ENCODE measurements at places on chromosomes 12 and 14. TPM values are rescaled to one million over a fixed set of nuclear protein-coding genes. Genes with fewer than 3 reads are reported as not detected.

DNA sequence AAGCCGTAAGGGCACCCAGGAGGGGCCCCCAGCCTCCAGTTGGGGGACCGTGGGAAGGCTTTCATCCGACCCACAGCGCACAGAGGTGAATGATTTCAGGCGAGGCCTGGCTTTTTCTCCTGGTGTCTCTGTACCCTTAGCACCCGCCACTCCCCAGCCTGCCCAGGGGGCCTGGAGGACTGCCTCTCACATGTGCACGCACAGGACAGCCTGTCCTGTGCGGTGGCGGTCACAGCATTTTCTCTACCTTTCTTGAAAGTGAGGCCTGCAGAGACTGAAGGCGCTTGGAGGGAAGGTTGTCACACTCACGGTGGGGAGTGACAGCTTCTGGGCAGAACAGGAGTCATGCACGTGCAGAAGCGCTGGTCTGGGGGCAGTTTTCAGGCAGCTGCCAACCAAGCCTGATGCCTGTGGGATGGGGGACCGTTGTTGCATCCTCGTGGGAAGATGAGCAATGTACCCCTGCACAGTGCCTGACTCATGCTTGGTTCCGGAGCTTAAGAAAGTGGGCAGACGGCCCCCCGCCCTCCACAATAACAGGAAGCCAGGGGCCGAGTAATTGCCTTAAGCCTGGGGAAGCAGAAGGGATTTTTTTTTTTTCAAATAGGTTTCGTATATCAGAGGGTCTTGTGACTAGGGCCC lies 148.1 kb downstream of the TSPAN9 start:
- no peaks in the 10 kb centered on the region for H3K36me3 ChIP-seq
- H3K4me1 ChIP-seq: no peaks in the 10 kb centered on the region
- no peak overlapping the region for H3K4me3 ChIP-seq
- H3K27me3 ChIP-seq: no peaks in the 10 kb centered on the region
- H3K27ac ChIP-seq: no peak overlapping the region
- no peak for DNase-seq

DNA sequence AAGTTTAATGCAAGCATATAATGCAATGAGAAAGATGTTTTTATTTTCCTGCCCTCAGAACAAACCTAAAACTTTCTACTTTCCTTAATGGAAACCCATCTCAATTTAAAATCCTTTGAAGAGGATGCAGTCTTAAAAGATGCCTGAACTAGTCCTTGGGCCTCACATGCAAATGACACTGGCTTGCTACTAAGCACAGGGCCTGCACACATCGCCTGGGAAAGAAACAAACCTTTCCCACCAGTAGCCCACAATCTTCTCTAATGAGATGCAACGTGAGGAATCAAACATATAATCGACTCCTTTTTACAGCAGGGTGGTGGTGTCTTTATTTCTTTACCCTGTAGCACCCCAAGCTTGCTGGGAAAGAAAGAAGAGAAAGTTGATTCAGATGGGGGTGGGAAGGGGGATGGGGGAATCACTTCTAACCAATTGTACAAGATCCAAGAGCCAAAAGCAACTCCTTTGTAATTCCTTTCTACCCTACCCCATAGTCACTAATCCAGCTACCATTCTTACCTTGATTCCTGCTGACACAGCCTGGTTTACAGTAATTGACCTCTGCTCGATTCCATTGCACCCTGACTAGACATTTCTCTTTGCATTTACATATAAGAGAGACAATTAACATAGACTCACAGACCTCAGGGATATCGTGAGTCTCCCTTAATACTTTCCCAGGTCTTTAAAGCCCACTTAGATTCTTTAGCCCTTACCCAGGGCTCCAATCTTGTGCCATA lies 69.5 kb upstream of the FERMT2 start:
- H3K36me3 ChIP-seq: no peaks in the 10 kb centered on the region
- DNase-seq: no peak
- no peaks in the 10 kb centered on the region for H3K27me3 ChIP-seq
- H3K4me3 ChIP-seq: no peak overlapping the region
- no peaks in the 10 kb centered on the region for H3K4me1 ChIP-seq
- no peak overlapping the region for H3K27ac ChIP-seq

The ZC2HC1C gene
- 2.0 TPM for total RNA-seq

The SETD1B gene
- 23.1 TPM for total RNA-seq

- H3K4me1 ChIP-seq: no peaks in the 10 kb centered on the region
- H3K27me3 ChIP-seq: no peaks in the 10 kb centered on the region
- no peak overlapping the region for H3K4me3 ChIP-seq
- no peak for DNase-seq
- no peak overlapping the region for H3K27ac ChIP-seq
Observed at GRCh38 chr14:47852278-47852677, 176.9 kb upstream of the MDGA2 start.

DNA sequence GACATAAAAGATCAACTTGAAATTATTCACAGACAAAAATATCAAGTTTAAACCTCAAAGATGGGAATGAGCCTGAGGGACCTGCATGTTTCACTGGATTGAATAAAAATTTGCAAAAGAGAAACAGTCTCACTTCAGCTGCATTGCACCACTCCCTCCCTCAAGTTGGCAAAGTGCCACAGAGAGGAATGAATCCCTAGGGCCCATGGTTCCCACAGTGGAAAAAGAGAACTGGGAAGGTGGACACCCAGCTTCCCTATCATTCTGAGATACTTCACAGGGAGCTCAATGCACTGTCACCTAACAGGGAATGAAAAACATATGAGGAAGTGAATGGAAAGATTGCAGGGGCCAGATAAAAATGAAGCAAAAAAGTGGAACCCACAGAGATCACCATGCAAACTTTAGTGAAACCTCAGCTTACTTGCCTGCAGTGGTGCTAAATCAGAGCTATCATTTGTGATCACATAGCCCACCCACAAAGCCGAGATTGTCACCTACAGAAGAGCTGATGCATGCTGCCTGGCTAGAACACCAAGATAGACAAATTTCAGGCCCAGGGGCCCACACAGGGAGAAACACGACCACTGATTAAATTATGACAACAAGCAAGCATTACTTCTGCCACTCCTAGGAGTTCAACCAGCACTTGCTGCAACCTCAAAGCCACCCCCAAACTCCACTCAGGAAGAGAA lies 911.3 kb downstream of the LRFN5 start:
- H3K4me1 ChIP-seq: no peaks in the 10 kb centered on the region
- no peak for DNase-seq
- H3K4me3 ChIP-seq: no peak overlapping the region

The C14orf132 gene
- 33.8 TPM for total RNA-seq

The LPAR5 gene
- total RNA-seq: 5.8 TPM

DNA sequence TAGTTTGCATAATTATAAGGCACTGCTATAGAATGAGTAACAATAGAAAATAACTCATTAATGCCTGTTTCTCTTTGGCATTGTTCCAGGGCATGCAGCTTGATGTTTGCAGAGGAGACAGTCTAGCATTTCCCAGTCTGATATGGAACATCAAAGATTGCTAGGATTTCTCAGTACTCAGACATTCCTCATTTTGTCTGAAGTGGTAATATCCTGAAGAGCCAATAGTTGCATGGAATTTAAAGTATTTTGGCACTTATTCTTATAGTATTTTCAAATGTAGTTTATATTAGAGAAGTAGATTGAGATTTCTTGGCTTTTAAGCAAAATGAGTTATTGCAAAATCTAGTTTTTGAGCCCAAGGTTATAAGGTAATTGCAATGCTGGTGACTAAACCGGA lies 337.3 kb upstream of the E2F7 start:
- H3K27ac ChIP-seq: no peak overlapping the region
- no peak for DNase-seq
- no peaks in the 10 kb centered on the region for H3K4me1 ChIP-seq
- H3K36me3 ChIP-seq: no peaks in the 10 kb centered on the region

DNA sequence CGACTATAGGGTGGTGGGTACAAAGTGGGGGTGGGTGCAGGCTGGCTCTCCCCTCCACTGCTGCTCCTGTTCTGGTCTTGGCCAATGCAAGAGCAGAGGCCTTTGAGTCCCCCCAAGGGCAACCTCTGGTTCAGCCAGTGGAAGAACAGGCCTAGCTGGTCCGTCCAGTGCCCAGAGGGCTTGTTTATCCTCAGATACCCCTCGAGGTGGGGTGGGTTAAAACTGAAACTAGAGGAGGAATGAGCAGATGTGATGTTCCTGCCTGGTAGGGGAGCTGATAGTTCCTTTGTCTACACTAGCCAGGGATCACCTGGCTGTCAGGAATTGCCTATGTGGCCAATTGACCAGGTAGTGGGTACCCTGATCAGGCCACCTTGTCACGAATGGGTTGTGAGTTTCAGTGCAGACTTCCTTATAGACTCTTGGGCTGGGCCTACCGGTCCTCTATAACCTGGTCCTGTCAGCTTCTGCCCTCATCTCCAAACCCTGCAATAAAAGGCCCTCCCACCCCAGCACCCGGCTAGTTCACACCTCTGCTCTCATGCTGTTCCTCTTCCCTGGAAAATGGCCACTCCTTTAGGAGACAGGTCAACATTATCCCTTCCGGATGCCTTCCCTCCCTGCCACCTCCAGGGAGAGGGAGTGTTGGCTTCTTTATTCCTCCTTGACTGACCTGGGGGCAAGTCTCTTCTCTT lies 10.7 kb upstream of the HSP90AA1 start:
- no peak overlapping the region for H3K27ac ChIP-seq
- no peaks in the 10 kb centered on the region for H3K36me3 ChIP-seq
- no peaks in the 10 kb centered on the region for H3K27me3 ChIP-seq
- H3K4me1 ChIP-seq: peaks cover 11% of the 10 kb centered on the region
- DNase-seq: no peak

Data from suprapubic skin (tissue), 4 donors.